ENCODE measurements at places on chromosomes 2 and 18.

DNA sequence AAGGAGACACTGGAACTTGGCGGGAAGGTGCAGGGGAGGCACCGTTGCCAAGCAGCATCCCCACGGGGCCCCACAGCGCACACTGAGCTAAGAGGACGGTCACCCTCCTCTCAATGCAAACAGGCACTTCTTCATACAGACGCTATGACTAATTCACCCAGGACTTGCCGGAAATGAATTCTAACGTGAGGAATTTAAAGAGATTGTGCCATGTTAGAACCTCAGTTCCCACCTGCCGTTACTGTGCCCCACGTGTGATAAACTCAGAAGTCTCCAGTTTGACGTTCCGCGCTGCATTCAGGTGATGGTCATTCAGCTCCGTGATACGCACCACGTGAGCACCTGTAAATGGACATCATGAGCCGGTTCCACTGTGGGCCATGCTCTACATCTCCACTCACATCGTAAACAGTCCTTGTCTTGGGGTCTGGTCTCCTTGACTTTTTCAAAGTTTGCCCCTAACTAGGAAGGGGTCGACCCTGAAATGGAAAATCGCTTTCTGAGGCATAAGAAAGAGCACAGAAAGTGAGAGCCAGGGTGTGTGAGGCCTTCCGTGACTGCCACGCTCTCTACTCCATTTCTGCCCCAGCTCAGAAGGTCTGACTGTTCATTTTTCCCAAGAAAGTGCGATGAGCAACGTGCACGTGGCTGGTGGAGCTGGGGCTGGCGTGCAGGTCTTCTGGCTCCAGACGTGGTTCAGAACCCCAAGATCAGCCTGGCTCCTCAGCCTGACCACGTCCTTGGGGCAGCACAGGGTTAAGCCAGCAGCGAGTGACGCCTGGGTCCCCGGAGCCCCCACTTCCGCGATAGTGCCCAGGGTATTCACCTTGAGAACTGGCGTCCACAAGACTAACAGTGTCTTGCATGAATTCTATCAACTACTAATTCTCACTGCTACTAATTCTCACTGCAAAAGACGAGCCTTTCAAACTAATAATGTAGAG is 35.1 kb downstream of the TMEM18 start:
- no peak for DNase-seq

GRCh38 chr2:232367591-232368233 is 10.8 kb upstream of the ALPP start:
- no peak for DNase-seq

GRCh38 chr2:27442920-27443282 is 720 bp downstream of the KRTCAP3 start:
- DNase-seq = no peak

DNA sequence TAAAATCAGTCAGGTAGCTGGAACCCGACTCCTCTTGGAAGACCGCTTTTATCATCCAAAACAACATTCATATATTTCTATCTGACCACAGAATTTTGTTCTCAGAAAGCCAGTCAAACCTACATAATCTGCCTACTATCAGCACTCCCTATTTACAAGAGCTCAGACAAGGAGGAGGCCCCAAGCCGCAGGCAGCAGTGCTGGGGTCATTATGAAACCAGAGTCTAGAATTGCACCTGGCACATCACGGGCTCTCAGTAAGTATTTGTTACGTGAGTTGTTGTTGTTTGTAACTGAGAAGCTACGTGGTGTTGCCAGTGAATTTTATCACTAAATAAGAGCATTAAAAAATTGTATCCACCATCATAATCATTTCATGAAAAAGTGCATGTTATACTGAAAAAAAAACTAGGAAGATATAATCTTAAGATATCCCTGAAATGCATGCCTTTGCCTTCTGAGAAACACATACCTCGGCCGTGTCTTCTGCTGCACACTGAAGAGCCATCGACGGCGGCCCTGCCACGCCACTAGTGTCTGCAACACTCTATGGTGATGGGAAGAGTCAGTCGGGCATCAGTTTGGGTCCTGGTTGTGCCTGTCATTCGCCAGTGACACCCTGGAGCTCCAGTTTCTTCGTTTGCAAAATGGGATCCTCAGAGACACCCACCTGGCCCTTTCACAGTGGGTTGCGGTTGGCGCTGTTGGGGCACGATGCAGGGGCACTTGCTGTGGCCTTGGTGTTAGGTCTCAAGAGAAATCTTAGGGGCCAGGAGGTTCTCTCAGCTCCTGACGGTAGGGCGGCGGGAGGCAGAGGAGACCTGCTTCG is 505.9 kb downstream of the EIPR1 start:
- DNase-seq = no peak

DNA sequence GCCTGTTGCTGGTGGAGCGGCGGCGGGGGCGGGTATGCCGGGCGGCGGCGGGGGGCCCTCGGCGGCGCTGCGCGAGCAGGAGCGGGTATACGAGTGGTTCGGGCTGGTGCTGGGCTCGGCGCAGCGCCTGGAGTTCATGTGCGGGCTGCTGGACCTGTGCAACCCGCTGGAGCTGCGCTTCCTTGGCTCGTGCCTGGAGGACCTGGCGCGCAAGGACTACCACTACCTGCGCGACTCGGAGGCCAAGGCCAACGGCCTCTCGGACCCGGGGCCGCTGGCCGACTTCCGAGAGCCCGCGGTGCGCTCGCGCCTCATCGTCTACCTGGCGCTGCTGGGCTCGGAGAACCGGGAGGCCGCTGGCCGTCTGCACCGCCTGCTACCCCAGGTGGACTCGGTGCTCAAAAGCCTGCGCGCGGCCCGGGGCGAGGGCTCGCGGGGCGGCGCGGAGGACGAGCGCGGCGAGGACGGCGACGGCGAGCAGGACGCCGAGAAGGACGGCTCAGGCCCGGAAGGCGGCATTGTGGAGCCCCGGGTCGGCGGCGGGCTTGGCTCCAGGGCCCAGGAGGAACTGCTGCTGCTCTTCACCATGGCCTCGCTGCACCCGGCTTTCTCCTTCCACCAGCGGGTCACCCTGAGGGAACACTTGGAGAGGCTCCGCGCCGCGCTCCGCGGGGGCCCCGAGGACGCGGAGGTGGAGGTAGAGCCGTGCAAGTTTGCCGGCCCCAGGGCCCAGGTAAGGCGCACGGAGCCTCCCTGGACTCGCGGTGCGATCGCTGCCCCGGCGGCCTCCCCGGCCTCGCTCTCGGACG is 1.0 kb downstream of the ZCCHC2 start:
- no peak for DNase-seq

GRCh38 chr2:100976061-100976460 is 26.0 kb upstream of the RPL31 start:
- DNase-seq = no peak
